ENCODE measurements at places on chromosomes 11 and 22.

DNA sequence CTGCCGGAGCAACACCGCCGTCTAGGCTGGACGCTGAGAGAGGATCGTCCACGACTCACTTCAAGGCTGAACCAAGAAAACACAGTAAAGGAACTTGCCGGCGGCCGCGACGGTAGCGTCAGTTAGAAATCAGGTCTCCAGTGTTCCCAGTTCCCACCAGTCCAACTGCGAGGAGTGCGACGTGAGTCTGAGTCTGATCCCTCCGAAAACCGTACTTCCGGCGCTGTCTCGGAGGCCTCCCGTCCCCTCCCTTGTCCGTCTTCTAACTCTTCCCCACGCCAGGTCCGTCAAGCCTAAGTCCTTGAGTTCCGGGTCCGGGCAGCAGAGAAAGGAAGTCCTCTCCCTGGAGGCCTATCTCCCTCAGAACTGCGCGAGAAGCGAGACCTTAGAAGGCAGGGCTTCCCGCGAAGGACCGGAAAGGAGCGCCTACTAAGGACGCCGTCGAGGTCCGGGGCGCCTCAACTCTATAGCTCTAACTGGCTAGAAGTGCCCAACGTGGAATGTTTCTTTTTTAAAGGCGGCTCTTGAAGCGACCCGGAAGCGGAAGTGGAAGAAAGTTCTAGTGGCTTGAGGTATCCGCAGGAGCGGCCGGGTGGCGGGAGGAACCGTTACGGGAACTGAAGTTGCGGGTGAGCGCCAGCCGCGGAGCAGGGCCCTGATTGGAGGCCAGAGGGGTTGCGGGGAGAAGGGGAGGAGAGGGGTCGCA lies at the start of the genes BANF1 and EIF1AD:
TSS of gene BANF1 (plus strand) at position 562 of the 706 bp plus-strand sequence. CDS start 748 bp downstream, outside the sequence.
TSS of gene EIF1AD (minus strand) at position 216 of the 706 bp plus-strand sequence. CDS start 1,768 bp downstream, outside the sequence.
- peak; percentile 96 for DNase-seq

GRCh38 chr22:38569181-38569971 lies 607 bp downstream of the DMC1 start:
- DNase-seq, result no peak

- DNase-seq, result no peak
Observed at GRCh38 chr11:117382746-117383145, 55.1 kb downstream of the CEP164 start.

DNA sequence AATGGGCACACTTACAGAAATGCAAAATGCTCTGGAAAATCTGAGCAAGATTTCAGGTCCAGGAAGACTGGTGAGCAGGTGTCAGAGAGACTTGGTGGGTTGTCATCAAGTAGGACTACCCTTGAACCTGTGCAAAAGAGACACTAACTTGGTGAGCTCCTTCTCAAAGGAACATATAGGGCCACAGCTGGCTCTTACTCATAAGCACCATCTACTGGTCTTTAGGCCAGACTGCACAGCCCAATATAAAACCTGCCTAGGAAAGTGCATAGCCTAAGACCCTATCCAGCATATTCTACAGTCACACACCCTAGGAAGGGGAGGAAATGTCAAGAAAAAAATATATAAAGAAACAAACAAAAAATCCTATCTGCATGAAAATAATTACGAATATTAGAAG lies 18.2 kb upstream of the OR10W1 start:
- DNase-seq, result no peak

DNA sequence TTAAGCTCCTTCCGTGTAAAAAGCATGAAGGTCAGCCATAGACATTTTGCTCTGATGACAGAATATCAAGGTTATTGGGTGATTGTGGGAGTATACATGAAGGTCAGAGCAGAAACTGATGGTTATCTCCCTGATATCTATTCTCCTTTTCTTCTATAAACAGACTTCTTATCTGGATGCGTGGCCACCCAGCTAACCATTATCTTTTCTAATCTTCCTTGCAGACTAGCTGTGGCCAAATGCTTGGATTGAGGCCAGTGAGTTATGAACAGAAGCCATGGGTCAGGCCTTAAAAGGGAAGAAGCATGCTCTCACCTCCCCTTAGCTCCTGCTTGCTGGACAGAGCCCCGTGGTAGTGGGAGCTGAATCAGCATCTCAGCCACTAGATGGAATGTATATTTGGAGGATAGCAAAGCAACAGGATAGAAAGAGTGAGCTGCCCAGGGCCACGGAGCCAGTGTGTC lies 31.3 kb upstream of the LRRC55 start:
- no peak for DNase-seq

DNA sequence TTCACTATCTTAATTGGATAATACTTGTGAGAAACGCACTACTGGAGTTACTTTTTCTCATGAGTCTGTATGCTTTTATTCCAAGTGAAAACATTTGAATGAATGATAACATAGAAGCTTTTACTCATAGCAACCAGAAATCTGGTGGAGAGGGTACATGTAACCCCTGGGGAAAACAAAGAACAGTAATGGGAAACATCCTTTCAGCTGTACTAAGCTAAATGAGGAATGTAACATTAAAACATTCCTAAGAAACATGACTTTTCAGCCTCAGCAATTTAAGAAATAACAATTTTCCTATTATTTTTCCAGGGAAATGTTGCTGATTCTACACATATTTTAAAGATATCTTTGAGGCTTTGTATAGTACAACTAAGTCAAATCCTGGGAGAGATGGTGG lies 97.2 kb upstream of the CEP126 start:
- no peak for DNase-seq

DNA sequence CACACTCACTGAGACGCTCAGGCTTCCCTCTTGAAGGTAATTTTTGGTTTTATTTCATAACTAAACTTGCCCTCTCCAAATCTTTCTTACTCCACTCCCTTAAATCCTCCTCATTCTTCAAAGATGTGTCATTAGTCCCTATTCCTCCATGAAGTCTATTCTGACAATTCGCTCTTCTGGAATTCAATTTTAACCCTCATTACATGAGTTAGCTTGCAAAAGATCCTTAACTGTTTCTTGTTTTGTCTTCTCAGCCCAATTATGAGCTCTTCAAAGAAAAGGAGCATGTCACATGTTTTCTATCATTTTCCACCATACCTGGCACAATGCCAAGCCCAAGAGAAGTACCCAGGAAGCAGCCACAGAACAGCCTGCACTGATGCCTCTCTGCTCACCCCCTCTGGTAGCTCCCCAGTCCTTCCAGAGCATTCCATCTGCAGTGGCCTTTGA lies 13.0 kb downstream of the GALNT18 start:
- DNase-seq, result no peak

DNA sequence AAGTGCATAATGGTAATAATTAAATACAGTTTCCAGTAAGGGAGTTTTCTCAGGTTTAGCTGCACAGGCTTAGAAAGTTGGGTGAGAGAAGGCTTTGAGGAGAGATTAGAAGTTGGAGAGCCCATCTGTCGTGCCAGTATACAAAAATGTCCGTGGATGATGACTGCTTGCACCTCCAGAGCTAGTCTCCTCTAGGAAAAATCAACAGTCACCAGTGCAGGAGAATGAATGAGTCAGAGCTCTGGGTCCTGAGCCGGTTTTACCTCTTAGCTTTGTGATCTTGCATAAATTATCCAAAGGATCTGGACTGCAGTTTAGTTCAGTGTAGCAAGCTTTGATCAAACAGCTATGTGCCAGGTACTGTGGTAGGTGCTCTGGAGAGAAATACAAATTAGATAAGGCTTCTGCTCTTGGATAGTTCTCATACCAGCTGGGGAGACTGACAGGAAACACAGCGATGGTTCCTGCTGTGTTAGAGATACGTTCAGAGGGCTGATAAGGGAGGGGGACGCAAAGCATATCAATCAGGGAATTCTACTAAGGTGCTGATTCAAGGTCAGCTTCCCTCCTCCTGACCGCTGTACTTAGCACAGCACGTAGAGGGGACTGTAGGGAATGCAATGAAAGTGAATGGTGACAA lies 125.9 kb downstream of the TEAD1 start:
- no peak for DNase-seq

DNA sequence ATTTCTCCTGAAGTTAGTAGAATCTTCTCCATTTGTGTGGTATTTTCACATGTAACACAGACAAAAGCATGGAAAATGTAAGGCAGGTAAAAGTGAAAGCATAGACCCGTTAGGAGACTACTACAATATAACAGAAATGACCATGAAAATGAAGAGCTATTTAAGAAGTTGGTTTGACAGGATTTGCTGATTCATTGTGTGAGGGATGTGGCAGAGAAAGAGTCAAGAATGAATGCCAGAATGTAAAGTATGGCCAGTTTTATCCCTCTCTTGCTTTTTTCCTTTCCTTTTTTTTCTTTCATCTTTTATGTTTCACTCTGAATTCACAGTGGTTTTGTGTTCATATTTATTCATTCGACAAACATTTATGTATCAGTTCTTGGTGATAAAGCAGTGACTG lies 115.9 kb downstream of the ARFGAP2 start:
- no peak for DNase-seq

DNA sequence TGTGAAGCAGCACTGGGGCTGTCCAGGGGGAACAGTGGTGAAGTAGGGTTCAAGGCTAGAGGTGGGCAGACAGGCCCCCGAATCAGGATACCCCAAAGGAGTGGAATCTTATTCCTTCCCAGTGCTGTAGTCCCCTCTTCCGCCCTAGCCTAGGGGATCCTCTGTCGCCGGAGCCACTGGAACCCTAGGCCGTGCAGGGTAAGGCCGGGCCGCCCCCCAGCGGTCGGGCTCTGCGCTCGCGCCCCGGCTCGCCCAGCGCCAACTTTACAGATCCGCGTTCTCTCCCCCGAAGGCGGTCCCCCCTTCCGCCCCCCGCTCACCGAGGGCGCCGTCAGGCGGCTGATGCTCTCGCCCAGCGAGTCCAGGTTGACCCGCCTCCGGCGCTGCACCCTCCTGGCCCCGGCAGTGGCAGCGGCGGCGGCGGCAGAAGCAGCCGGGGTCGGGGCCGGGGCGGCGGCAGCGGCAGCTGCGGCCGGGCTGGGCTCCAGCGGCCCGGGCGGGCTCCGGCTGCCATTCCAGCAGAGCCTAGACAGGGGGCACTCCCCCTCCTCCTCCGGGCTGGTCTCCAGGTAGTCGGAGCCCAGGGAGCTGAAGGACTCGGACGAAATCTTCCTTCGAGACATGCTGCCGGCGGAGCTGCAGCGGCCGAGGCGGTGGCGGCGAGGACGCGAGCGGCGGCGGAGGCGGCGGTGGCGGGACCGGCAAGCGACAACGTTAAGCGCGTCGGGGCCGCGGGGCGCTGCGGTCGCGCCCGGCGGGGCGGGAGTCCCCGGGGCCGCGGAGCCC lies 650 bp downstream of the GUCY1A2 start:
- DNase-seq, result no peak

- no peak for DNase-seq
Observed at GRCh38 chr11:44051171-44051570, 3.4 kb downstream of the ACCSL start.

- no peak for DNase-seq
Observed at GRCh38 chr11:126791446-126791845, 209.1 kb downstream of the KIRREL3 start.

DNA sequence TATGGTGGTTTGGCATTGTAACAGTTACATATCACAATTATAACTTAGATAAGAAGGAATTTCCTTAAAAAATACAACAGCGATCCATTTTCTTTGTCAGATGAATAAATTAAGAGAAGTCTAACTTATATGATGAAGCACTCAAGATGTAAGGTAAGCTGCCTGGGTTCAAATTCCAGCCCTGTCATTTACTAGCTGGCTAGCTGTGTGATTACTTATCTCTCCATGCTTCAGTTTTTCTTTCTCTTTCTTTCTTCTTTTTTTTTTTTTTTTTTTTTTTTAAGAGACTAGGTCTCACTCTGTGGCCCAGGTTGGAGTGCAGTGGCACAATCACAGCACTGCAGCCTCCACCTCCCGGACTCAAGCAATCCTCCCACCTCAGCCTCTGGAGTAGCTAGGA lies 22.2 kb upstream of the LDHA start:
- no peak for DNase-seq

GRCh38 chr11:125365196-125365931 lies 130.7 kb downstream of the FEZ1 start:
- DNase-seq, result no peak

GRCh38 chr22:35334004-35334403 lies 34.3 kb downstream of the TOM1 start:
- peak; percentile 54 for DNase-seq

DNA sequence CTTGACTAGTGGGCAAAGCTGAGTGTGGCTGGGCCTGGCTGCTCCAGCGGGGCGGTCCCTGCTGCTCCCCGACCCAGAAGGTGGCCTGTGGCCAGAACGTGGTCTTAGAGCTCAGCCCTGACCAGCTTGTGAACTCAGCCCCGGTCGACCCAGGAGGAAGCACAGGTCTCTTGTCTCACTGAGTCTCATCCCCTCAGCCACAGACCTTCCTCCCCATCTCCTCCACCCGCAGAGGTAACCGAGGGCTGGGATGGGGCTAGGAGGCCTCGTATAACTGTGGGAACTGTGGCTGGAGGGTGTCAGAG lies 546.2 kb upstream of the B3GAT1 start:
- DNase-seq, result no peak

DNA sequence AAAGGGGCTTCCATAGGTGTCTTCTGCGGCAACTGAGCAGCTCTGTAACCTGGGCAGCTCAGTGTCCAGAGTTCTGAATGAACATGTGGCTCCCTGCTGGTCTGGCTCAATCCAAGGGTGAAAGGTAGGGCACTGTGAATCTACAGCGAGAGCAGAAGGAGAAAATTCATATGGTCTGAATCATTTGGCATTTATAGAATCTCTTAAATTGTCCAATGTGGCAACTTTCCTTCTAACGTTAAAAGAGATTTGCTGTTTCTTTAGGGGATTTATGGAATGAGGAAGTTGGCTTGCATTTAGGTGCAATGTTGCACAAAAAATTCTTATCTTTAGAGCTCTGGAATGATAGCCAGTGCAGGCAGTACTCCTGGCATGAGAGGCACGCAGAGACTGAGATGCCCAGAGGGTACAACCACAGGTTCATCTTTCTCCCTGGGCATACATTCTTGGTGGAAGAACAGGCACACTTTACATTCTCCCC lies 17.0 kb downstream of the ATXN10 start:
- no peak for DNase-seq

GRCh38 chr11:97722721-97723120 lies 1298.0 kb upstream of the CNTN5 start:
- no peak for DNase-seq

GRCh38 chr22:38034884-38035529 lies 22.2 kb upstream of the PICK1 start:
- DNase-seq, result no peak

DNA sequence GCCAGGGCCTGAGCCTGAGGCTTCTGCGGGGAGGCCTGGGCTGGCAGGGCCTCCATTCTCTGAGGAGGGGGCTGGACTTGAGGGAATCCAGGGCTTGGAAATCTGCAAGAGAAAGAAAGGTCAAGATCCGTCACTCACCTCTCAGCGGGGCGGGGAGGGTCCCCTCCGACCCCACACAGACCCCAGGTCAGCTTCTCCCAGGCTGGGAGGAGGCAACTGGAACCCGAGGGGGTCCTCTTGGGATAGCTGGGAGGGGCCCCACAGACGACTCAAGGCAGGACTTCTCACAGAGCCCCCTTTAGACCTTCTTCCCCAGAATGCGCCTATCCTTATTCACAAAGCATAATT lies 11.0 kb downstream of the TNKS1BP1 start:
- no peak for DNase-seq

All from stimulated activated CD4-positive, alpha-beta T cell treated with anti-CD3 and anti-CD28 coated beads, Interleukin-1b, Interleukin-23, amount 100 ng/mL, for 48 hours (primary cell).